HepG2 (cell line): ENCODE measurements at places on chromosomes 1 and 21. TPM values are rescaled to one million over a fixed set of nuclear protein-coding genes. Genes with fewer than 3 reads are reported as not detected.

DNA sequence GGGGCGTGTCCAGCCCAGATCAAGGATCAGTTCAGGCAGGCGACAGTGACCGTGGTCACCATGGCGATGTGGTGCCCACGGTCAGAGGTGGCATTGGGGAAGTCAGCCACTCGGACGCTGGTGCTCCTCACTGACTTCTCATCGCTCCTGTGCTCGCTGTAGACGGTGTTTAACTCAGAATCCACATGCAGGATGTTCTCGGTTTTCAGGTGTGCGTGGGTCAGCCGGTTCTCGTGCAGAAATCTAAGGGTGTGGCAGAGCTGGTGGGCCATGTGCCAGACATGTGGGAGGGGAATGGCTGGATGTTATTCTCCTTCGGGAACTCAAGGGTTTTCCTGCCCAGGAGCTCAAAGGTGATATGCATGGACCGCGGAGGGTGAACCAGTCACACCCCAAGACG is 11.7 kb downstream of the OR2AJ1 start:
- no peak for DNase-seq

DNA sequence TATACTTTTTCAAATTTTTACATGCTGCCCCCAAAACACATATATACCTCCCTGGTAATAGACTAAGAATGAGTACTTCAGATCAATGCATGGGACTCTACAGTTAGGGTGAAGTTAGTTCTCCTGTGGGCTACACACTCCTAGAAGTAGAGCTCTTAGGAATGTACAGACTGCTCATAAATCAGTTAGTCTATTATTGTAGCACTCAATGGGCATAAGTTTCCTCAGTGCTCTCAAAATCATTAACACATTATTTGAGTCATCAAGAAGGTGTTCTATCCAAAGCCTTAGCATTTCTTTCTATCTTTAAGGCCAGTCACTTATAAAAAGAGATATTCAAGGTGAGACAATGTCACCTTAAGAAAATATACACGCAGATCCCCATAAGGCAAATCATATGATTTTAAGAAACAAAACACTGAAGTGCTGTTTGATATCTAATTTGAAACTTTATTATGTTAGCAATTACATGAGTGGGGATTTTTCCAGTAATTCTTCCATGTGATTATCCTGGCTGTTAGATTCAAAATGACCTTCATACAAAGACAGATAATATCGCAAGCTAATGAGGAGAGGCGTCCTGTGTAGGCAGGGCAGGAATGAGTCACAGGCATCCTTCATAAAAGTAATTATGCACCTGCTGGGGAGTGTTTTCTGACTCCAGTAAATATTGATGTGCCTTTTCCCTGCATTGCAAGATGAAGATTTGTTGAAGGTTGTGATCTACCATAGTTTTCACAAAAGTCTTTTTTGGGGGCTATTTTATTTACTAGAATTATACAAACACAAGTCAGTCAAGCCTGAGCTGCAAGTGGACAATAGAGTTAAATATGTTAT is 167.2 kb upstream of the ATP1B1 start:
- no peak for DNase-seq

DNA sequence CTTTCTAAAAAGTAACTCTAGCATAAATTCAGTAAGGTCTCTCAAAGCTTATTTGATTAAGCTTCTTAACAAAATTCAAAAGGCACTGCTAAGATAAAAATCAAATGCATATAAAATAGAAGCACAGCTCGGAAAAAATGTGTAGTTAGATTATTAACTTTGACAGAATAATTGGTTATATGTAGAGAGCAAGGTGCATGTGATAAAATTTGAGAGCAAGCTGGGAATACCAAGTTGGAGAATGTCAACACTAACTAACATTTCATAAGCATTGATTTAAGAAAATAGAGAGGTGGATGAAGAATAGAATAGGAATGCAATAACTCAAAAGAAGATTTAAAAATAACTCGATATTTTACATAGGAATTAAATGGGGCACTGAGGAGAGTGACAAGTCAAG is 204.5 kb upstream of the GREM2 start:
- DNase-seq: no peak

Gene KCNA3
- total RNA-seq: not detected in 2 replicates

- no peak for DNase-seq
Measured at GRCh38 chr1:204925701-204926100, 55.0 kb downstream of the NFASC start.

- peak; percentile 29 for DNase-seq
Measured at GRCh38 chr1:173489149-173489600, 12.0 kb downstream of the PRDX6 start.

Gene EPHB2
- total RNA-seq: 0.11 TPM in 1 of 2 replicates, not detected in the other

- DNase-seq: no peak
Measured at GRCh38 chr1:2419416-2419815, 7.1 kb upstream of the PEX10 start.

GRCh38 chr1:223708001-223708359 is 4.4 kb upstream of the CAPN2 start:
- DNase-seq: peak; percentile 91

Gene IFI44
- not detected in 2 replicates for total RNA-seq

Gene UBE2G2
- total RNA-seq: 55.4 and 62.0 TPM in 2 replicates

Gene COL8A2
- 0.04 and 0.24 TPM in 2 replicates for total RNA-seq

DNA sequence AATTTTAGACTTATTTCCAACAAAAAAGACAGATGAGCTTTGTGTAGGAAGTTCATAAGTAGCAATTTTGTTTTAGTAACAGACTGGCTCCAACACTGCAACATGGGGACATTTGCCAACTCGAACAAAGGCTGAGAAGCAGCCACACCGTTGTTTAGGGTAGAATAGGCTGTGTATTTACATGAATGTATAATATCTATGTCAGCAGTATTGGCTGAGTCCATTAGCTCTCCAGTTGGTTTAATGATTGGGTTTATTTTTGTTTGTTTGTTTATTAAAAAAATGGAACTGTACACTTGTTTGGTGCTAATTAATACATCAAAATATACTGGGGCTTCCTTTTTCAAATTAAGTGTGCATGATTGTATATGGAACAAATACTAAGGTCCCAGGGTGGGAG is 7.3 kb upstream of the TMCO2 start:
- DNase-seq: no peak

DNA sequence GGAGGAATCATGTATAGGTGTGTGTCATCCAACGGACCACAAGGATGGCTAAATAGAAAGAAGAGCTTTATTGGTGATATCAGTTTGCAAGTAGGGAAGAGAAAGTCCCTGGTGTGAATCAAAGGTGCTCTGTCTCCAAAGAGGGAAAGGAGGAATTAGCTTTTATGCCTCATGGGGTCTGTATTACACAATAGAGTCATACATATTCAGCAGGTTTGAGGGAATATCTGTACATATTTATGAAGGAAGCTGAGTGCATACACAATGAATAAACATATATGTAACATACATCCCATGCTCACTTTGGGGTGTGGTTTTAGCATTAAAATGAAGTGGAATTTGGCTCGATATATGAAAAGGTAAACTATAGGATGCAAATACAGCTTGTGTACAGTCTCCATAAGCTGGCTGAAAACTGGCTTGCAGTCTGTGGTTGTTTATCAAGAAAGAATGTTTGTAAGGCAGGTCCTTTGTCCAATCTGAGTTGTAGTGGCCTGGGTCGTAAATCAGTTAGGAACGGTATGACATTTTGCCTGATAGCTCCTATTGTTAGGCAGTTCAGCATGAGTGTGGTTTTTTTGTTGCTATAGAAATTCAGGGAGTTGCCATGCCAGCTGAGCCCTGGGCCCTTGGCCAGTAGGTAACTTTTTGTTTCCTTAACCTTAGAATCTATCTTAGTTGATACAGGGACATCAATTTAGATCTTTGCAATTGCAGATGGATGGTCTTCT is 198.0 kb upstream of the ZP4 start:
- no peak for DNase-seq

GRCh38 chr1:209720826-209721225 is 16.2 kb downstream of the HSD11B1 start:
- no peak for DNase-seq

Gene CR2
- not detected in 2 replicates for total RNA-seq

DNA sequence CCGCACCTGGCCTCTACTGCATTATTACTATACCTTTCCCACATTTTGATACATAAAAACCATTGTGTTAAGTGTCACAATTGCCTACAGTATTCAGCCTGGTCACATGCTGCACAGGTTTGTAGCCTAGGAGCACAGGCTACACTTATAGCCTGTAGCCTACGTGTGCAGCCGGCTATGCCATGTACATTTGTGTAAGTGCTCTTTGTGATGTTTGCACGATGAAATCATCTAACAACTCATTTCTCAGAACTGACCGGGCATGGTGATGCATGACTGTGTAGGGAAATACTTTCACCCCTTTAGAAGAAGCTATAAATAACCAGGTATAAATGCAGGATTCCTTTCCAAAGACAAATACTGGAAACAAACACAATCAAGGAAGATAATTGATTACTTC is 12.1 kb downstream of the ERG start:
- no peak for DNase-seq

Gene PADI3
- not detected in 2 replicates for total RNA-seq

- DNase-seq: no peak
Measured at GRCh38 chr1:226643177-226643576, 94.6 kb downstream of the STUM start.

Gene IL12RB2
- total RNA-seq: not detected in 2 replicates

GRCh38 chr1:95650631-95651030 is 416.6 kb downstream of the RWDD3 start:
- DNase-seq: no peak

Gene CD244
- total RNA-seq: 0.09 TPM in 1 of 2 replicates, not detected in the other

DNA sequence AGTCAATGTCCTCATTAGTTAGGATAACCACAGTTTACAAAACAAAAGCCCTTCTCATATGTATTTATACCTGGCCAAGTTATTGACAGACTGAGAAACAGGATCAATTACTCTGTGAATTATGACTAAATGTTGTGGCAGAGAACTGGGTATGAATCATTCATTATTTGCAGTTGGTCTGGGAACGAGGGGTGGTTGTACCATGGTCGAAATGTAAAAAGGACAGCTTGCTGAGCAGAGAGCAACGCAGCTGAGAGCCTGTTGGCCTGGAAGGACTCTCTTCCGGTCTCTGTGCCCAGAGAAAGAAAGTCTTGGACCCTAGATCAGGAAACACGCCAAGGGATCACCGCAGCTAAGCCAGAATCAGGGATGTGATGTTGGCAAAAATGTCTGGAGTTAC is 169.6 kb downstream of the DISC1 start:
- DNase-seq: no peak

DNA sequence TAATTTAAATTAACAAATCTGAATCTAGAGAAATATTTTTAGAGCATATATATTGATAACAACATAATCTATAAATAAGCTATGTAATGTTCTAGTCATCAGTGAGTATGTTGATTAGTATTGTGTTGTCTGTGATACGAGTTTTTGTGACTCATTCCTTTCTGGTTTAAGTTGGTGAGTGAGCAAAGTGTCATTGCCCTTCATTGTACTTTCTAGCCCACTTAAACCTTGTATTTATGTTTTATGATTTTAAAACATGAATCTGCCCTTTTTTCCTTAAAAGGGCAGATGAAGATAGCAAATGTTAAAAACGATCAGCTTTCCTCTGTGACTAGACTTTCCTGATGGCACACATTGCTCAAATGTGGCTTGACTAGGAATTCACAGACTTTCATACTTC is 38.5 kb downstream of the MACO1 start:
- DNase-seq: no peak

DNA sequence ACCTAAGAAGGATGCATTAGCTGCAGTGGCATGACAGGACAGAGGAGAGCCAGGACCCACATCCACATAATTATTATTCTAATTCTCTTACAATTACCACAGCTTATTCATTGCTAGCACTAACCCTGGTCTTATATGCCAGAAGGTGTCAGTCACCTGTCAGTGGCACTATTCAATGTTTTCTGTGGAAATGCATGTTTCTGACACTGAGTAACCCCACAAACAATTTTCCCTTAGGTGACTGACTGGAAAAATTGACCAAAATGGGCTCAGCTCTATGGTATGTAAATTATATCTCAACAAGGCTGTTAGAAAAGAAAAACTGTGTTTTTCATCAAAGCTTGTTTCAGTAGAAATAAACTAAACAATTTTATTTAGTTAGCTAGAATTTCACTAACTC is 117.9 kb upstream of the KRTAP19-8 start:
- no peak for DNase-seq

- peak; percentile 97 for DNase-seq
Measured at GRCh38 chr1:33342041-33342723, 21.3 kb upstream of the A3GALT2 start.

DNA sequence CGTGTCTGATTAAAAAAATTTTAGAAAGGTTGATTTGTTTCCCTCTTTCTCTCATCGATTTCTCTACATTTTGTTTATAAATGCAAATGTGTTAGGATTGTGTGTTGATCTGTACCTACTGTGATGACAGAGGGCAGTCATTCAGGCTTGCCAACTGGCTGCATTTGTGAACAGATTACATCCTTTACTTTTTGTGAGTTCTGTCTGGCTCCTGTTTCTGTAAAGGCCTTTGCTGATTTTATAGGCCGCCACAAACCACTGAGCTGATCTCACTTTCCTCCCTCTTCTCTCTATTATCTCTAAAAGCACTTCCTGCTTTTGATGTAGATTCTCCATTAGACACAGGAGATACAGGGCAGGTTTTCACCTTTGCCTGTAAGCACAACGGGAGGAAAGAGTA is 106.8 kb downstream of the ESRRG start:
- no peak for DNase-seq

DNA sequence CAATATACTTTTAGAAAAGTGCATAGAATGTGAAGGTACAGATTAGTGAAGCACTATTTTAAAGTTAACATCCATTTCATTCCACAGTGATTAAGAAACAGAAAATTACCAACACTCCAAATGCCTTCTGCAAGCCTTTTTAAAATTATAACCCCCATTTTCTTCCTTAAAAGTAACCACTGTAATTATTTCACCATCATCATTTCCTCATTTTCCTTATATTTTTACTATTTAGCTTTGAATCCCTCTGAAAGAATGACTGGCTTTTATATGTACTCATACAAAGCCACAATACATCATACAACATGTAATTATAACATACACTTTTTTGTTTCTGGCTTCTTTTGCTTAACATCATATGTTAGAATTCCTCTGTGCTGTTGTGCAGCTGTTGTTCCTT is 6.5 kb upstream of the NEGR1 start:
- DNase-seq: no peak

- no peak for DNase-seq
Measured at GRCh38 chr1:172477216-172477615, 33.3 kb upstream of the PIGC start.

DNA sequence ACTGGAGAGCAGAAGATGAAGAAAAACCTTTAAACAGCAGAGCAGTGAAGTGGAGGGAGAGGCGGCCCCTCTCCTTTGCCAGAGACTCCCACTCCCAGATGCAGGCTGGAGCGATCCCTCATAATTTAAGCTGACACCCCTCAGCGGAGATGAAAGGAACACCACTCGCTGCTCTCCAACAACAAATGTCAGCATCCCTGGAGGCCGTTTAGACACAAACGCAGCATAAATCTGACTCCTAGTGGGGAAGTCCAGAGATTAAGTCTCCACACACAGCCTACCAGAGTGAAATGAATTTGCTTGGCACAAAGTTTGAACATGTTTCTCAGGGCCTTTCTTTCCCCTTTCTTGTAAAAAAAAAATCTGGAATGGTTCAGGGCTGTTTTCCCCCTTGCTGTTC is 137.8 kb downstream of the LMX1A start:
- no peak for DNase-seq
